ENCODE measurements at places on chromosomes 4 and X.

- no peak for DNase-seq
These were observed 73.3 kb downstream of the TMEM131L start for GRCh38 chr4:153539422-153539821.

DNA sequence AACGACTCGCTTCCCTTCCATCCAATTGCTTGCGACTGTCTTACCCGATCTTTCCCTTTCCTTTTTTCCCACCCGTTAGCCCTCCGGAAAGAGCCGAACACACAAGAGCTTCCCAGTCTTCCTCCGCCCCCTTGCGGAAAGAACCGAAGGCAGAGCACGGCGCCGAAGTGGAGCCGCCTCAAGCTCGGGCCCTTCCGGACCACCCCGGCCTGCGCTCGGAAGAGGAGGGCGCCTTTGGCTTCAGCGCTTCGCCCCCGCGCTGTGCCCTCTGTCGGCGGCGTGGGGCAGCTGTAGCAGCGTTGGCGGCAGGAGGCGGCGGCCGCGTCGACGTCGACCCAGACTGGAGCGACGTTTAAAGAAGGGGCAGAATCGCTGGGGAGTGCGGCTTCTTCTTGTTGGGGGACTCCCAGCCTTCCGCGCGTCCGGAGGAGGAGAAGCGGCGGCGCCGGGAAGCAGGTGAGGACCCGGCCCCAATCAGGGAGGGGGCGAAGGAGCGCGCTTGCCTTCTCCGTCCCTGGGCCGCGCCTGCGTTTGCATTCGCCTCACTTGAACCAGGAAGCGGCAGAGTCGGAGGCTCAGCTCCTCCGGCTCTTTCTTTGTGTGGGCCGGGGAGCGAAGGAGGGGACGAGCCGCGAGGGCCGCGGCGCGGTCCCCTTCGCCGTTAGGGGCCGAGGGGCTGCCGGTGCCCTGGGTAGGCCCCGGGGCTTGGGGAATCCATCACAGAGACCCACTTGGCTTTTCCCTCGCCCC is at the start of gene ZBTB33:
Gene ZBTB33 (plus strand): TSS at position 291 of the 750 bp plus-strand sequence. CDS start 2,604 bp downstream, outside the sequence.
- peak; percentile 92 for DNase-seq

DNA sequence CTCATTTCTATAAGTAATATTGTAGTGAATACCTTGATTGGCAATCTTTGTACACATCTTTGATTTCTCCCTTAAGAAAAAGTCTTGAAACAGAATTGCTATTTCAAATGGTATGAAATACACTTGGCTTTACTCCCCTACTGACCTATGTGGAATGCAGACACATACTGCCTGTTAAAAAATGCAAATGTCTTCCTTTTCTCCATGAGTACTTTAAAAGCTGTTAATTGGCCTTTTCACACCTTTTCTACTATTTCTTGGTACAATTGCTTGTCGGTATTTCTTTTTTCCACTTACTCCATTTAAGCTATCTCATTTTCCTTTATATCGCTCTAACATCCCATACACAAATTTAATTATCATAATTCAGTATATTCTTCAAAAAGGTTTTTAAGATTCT is 87.2 kb downstream of the FRYL start:
- no peak for DNase-seq

DNA sequence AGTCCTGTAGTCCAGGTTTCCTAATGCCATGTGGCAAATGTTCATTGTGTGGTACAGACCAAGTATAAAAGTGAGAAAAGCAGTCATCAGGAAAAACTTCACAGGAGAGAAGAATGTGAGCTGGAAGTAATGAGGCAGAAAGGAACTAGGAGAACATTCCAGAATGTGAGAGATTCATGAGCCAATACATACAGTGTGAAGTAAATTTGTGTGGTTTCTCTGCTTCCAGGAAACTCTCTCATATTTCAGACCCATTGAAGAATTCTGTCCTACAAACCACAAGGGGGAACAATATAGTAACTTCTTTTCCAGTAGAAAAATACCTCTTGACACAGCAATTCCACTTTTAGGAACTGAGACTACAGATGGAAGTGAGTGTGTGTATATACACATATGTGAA is 136.5 kb downstream of the RNF150 start:
- DNase-seq: no peak

GRCh38 chrX:73831500-73831899 is 268.5 kb downstream of the CHIC1 start:
- no peak for DNase-seq

GRCh38 chrX:110286106-110286505 is 31.8 kb downstream of the AMMECR1 start:
- no peak for DNase-seq

DNA sequence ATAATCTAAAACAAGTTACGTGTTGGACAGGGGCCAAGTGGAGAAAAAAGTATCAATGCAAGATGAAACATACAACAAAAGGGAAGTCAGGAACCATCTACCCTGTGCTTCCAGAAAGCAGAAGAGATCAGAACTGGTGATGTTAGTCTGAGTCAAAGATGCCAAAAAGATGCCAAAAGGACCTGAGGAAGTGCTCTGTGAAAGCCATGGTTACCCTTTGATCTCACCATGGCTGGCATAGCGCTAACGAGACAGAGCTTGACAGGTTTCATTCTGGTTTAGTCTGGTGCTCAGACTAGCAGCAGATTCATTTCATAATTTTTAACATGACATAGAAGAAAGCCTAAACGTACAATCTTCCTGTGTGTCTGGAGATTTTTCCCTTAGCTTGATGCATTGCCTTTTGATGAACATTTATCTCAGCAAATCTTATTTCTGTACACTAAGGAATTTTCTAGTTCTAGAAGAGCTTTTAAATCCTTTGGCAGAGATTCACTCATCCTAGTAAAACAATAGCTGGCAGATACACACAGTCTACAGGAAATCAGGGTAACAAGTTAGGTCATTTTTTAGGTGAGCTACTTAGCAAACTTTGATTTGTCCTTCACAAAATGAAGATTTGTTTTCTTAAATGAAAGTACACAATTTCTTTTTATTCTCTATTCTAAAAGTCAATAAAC is 87.7 kb downstream of the COL25A1 start:
- no peak for DNase-seq

- no peak for DNase-seq
These were observed 26.7 kb upstream of the TBC1D19 start for GRCh38 chr4:26557164-26557563.
